ENCODE measurements at places on chromosomes 2 and 18. TPM values are rescaled to one million over a fixed set of nuclear protein-coding genes. Genes with fewer than 3 reads are reported as not detected.

RAMP1 gene
- total RNA-seq: 36.6 TPM

CABLES1 gene
- total RNA-seq: 30.4 TPM

LYPD6 gene
- total RNA-seq: 42.6 TPM

TNFRSF11A gene
- 2.3 TPM for total RNA-seq

NPHP1 gene
- 6.8 TPM for total RNA-seq

DAW1 gene
- 16.6 TPM for total RNA-seq

CRYGC gene
- total RNA-seq: not detected

ALPI gene
- total RNA-seq: 0.20 TPM

ASPRV1 gene
- 3.1 TPM for total RNA-seq

ANXA4 gene
- 19.8 TPM for total RNA-seq

DNA sequence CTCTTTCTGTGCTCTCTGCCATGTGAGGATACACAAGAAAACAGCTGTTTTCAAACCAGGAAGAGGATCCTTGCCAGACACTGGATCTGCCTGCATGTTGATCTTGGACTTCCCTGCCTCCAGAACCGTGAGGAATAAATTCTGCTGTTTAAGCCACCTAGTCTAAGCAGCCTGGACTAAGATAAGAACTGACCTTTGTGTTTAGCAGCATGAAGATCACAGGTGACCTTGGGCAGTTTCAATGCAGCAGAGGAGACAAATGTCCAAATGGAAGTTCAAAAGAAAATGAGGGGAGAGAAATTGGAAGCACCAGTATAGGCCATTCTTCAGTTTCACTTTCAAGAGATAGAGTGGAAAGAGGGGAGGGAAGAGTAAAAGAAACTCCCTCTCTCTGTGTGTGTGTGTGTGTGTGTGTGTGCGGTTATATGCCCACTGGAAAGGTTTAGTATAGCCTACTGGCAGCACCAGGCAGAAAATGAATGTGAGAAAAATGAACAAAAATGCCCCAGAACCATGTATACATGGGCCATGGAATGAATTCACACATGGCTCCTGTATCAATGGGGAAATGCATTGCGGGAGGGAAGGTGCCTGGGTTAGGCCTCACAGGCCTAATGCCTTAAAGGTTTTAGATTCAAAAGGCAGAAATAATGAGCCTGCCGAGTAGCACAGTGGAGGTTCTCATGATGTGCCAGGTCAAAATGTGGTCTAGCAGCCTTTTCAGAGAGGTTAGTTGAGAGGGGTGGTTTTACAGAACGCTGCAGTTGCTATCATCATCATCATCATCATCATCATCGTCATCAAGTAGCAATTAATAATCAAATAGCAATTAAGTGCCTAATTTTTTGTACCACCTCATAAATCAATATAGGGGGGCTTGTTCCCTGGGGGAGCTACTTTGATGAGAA is 1.1 kb upstream of the CERS6 start:
- H3K4me3 ChIP-seq: peak overlapping the region; percentile 94
- no peaks in the 10 kb centered on the region for H3K36me3 ChIP-seq
- peaks cover 5% of the 10 kb centered on the region for H3K4me1 ChIP-seq
- DNase-seq: no peak

DNA sequence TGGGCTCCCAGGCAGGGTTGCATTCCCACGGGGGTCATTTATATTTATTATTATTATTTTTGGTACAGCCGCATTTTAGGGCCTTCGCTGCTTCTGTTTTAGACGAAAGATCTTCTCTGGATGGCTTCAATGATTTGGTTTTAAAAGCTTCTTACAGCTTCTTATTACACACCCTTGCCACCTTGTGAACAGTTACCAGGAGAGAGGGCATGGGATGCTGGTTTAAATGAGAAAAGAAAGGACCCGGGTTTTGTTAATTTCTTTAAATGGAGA is 1.7 kb downstream of the SH3RF3 start:
- no peaks in the 10 kb centered on the region for H3K36me3 ChIP-seq
- H3K4me1 ChIP-seq: peaks cover 33% of the 10 kb centered on the region
- DNase-seq: no peak
- peaks cover 17% of the 10 kb centered on the region for H3K27me3 ChIP-seq

- no peak overlapping the region for H3K27ac ChIP-seq
- DNase-seq: no peak
- H3K27me3 ChIP-seq: no peaks in the 10 kb centered on the region
- no peaks in the 10 kb centered on the region for H3K4me1 ChIP-seq
These were observed 18.7 kb upstream of the TFCP2L1 start for GRCh38 chr2:121303531-121304263.

DNA sequence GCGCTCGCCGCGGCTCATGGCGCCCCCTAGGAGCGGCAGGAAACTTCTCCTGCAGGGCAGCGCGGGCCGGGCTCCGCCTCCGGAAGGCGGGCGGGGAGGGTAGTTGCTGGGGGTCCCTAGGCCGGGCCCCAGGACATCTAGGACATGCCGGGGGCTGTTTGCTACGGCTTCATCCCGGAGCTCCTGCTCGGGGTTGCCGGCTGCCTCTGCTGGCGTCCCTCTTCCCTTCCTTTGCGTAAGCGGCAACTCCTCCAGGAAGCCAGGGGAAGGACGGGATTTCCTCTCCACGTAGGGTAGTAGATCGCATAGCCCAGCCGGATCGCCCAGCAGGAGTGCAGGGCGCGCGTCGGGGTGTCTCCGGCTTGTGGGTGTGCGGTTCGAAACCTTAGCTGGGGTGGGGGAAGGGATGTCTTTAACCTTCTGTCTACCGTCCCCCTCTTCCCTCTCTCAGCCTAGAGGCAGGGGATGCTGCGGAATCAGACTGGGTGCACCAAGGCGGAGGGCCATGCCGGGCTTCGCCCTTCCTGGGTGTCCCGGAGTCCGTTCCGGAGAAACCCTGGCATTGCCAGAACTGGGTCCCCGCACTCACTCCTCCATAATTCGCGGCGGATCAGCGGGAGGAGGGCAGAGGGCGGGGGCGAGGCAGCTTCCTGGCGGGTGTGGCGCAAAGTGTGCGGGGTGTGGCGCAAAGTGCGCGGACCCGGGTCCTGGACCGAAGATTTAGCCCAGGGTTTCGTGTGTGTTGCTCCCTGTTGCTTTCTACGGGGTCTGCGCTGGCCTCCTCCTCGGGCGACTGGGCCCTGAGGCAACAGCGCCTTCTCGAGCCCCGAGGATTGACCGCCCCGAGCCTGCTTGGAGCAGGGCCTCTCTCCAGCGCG is 12.2 kb upstream of the SKOR2 start:
- H3K27ac ChIP-seq: no peak overlapping the region
- no peaks in the 10 kb centered on the region for H3K36me3 ChIP-seq
- peaks cover 40% of the 10 kb centered on the region for H3K4me1 ChIP-seq
- DNase-seq: no peak
- H3K4me3 ChIP-seq: no peak overlapping the region

DNA sequence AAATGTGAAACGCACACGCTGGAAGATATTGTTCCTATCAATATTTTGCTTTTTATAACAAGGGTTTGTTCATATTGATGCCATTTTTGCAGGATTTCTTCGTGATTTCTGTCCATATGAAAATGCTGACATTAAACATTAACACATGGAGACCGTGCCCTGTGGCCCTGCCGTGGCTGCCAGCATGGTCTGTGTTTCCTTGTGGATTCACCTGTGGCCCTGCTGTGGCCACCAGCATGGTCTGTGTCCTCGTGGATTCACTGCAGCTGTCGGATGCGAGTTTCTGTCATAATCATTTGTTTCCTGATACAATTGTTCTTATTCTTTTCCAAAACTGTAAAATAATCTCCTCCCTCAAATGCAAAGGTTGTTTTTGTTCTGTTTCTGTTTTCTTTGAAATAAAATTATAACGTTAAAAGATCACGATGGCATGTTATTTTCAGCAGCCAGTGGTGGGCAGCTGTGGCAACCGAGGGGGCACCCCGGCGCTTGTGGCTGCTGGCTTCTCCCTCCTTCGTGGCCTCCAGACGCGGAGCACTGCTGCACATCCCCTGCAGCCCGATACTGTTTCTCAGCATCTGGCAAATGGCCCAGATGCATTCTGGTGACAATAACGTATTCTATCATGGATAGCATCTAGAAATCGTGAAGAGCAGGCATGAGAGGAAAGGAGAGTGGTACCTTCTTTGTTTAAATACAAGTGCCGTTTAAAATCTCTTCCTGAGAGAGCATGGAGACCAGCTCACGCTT is 143.5 kb downstream of the PTGR3 start:
- H3K27me3 ChIP-seq: no peaks in the 10 kb centered on the region
- no peak overlapping the region for H3K27ac ChIP-seq
- DNase-seq: no peak

GRCh38 chr2:53559302-53559966 is 208.2 kb upstream of the CHAC2 start:
- DNase-seq: no peak
- H3K4me1 ChIP-seq: no peaks in the 10 kb centered on the region
- no peaks in the 10 kb centered on the region for H3K36me3 ChIP-seq
- H3K27ac ChIP-seq: no peak overlapping the region

- H3K27me3 ChIP-seq: no peaks in the 10 kb centered on the region
- H3K4me1 ChIP-seq: no peaks in the 10 kb centered on the region
- no peak for DNase-seq
- no peaks in the 10 kb centered on the region for H3K36me3 ChIP-seq
These were observed 440.4 kb upstream of the CDH20 start for GRCh38 chr18:60892855-60893254.

- H3K27me3 ChIP-seq: no peaks in the 10 kb centered on the region
- DNase-seq: peak; percentile 74
- no peaks in the 10 kb centered on the region for H3K4me1 ChIP-seq
- H3K27ac ChIP-seq: peak overlapping the region; percentile 20
- H3K4me3 ChIP-seq: no peak overlapping the region
These were observed 263.7 kb downstream of the ALK start for GRCh38 chr2:29657674-29658073.

- H3K4me3 ChIP-seq: no peak overlapping the region
- no peak for DNase-seq
- no peaks in the 10 kb centered on the region for H3K36me3 ChIP-seq
- no peak overlapping the region for H3K27ac ChIP-seq
These were observed 771.7 kb downstream of the CPS1 start for GRCh38 chr2:211328126-211328525.

- H3K36me3 ChIP-seq: no peaks in the 10 kb centered on the region
- no peaks in the 10 kb centered on the region for H3K27me3 ChIP-seq
- no peak for DNase-seq
- no peaks in the 10 kb centered on the region for H3K4me1 ChIP-seq
These were observed 58.6 kb upstream of the BCL11A start for GRCh38 chr2:60612033-60612432.

- H3K27me3 ChIP-seq: no peaks in the 10 kb centered on the region
- H3K4me1 ChIP-seq: no peaks in the 10 kb centered on the region
- DNase-seq: no peak
- H3K36me3 ChIP-seq: no peaks in the 10 kb centered on the region
- H3K4me3 ChIP-seq: no peak overlapping the region
These were observed 131.3 kb upstream of the CBLN2 start for GRCh38 chr18:72675394-72675793.

GRCh38 chr2:26346454-26347053 is at the start of gene ADGRF3:
TSS of gene ADGRF3 (minus strand) at chr2:26346789. CDS start at chr2:26346234, 555 bp downstream.
- peak within 1 kb of the TSS; percentile 97 for H3K4me3 ChIP-seq
- peak; percentile 38 for DNase-seq
- no peaks in the 10 kb centered on the region for H3K27me3 ChIP-seq
- H3K36me3 ChIP-seq: no peaks in the 10 kb centered on the region

GRCh38 chr2:231530099-231531011 is at the start of gene NMUR1:
TSS of gene NMUR1 (minus strand) at chr2:231530445. CDS start at chr2:231530361, 84 bp downstream.
- no peak within 1 kb of the TSS for H3K4me3 ChIP-seq
- H3K27ac ChIP-seq: no peak within 1 kb of the TSS
- H3K36me3 ChIP-seq: no peaks in the 10 kb centered on the region
- peaks cover 10% of the 10 kb centered on the region for H3K4me1 ChIP-seq

DNA sequence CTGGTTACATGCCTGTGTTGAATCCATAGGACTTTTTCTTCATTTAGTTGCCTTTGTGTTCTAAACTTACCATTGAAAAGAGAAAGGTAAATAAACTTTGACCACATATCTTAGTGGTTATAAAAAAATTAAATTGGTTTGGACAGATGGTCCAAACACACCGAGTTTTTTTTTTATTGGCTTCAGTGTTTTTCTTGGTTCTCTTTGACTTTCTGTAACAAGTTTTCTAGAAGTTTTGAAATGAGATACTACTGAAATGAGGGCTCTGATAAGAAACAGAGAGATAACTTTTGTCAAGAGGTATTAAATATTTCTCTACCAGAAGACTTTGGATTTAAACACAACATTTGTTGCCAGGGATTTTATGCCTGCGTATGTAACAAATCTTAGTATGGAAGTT is 20.7 kb downstream of the SPTBN1 start:
- H3K4me3 ChIP-seq: no peak overlapping the region
- H3K27me3 ChIP-seq: no peaks in the 10 kb centered on the region
- H3K27ac ChIP-seq: no peak overlapping the region
- no peak for DNase-seq
- peaks cover 11% of the 10 kb centered on the region for H3K4me1 ChIP-seq

- H3K27me3 ChIP-seq: peaks cover 6% of the 10 kb centered on the region
- no peaks in the 10 kb centered on the region for H3K36me3 ChIP-seq
- H3K4me3 ChIP-seq: no peak overlapping the region
- DNase-seq: no peak
- peak overlapping the region; percentile 64 for H3K27ac ChIP-seq
These were observed 20.3 kb upstream of the CYP1B1 start for GRCh38 chr2:38095996-38096861.

DNA sequence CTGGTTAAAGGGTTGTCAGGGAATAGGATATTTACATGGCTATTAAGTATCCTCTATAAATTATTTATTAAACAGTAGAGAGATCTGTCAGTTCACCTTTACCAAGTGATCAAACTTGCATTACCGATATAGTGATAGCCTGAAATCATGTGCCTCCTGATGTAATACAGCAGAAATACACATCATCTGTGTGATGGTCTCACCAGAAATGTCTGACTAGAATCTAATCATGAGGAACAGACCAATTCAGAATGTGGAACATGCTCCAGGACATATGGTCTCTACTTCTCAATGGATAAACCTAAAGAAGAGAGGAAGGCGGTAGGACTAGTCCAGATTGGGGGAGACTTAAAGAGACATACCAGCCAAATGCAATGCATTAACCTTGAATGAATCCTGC is 6.2 kb downstream of the VPS54 start:
- peaks cover 7% of the 10 kb centered on the region for H3K4me1 ChIP-seq
- peaks cover 2% of the 10 kb centered on the region for H3K36me3 ChIP-seq
- H3K27me3 ChIP-seq: no peaks in the 10 kb centered on the region
- H3K4me3 ChIP-seq: no peak overlapping the region
- no peak overlapping the region for H3K27ac ChIP-seq

- no peak overlapping the region for H3K27ac ChIP-seq
- DNase-seq: no peak
- peaks cover 32% of the 10 kb centered on the region for H3K36me3 ChIP-seq
- peaks cover 4% of the 10 kb centered on the region for H3K4me1 ChIP-seq
- no peak overlapping the region for H3K4me3 ChIP-seq
These were observed 198.9 kb downstream of the TWIST2 start for GRCh38 chr2:239046822-239047221.
